ENCODE measurements at places on chromosomes 1 and 21.

DNA sequence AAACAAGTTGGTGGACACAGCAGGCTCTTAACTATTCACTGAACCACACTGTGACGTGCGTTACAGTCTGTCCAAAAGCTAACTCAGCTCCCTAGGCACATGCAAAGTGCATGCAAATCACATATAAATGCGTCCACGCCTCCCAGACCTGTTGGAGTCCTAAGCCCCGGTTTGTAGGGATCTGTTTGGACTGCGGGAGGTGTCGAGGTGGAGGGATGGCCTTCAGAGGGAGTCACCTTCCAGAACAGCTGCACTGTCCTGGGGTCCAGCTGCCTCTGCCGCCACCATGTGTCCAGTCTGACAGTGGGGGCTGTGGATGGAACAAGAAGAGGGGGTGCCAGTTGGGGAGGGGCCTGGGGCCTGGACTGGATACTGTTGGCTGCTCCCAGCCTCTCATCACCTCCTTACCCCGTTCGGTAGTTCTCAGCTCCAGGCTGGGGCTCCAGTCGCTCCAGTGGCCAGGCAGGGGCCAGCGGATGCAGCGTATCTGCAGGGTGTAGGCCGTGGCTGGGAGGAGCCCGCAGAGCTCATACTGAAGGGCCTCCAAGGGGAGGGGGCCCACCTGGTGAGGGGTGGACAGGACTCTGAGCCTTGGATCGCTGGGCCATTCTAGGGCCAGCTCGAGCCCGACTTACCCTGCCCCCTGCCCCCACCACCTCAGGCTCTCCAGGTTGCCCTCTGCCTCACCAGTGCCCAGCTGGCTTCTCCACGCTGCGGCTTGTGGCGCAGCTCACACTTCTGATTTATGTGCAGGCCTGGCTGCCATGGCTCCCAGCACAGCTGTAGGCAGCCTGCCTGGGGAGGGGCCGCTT is 7.9 kb upstream of the MRPS15 start:
- no peak for DNase-seq

- no peak for DNase-seq
Observed at GRCh38 chr21:42455754-42456440, 40.1 kb downstream of the RSPH1 start.

DNA sequence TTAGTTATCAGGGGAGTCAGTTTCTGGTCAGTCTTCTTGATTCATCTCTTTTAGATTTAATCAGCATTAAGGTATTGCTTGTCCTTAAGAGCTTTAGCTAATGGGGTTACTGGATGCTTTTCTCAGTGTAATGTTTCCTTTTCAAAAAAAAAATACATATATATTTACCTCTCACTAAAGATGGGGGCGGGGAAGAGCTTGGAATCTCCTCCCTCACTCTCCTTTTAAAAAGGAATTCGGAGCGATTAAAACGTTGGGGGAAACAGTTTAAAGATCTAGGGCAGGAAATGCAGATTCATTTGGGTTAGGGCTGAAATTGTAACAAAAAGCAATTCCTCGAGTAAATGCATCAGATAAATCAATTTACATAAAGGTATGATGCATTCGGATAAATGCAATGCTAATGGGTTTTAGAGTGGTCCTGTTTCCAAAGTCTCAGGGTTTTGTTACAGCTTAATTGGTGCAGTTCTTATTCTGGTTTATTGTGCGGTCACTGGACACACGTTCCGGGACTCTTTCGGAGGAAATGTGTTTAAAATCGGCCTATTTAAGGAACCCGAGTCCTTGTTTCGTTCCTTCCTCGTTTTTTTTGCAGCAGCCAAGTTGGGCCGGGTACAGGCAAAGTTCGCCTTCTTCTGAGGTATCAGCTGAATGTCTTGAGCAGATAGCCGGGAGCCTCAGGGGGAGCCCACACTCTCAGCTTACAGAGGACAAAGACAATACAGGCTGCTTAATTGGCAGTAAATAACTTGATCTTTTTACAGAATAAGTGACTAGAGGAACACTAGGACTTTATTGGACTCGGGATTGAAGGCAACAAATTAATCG is 1.6 kb downstream of the LMO4 start:
- no peak for DNase-seq

- DNase-seq, result no peak
Observed at GRCh38 chr1:174167265-174167803, 8.0 kb downstream of the RABGAP1L start.

DNA sequence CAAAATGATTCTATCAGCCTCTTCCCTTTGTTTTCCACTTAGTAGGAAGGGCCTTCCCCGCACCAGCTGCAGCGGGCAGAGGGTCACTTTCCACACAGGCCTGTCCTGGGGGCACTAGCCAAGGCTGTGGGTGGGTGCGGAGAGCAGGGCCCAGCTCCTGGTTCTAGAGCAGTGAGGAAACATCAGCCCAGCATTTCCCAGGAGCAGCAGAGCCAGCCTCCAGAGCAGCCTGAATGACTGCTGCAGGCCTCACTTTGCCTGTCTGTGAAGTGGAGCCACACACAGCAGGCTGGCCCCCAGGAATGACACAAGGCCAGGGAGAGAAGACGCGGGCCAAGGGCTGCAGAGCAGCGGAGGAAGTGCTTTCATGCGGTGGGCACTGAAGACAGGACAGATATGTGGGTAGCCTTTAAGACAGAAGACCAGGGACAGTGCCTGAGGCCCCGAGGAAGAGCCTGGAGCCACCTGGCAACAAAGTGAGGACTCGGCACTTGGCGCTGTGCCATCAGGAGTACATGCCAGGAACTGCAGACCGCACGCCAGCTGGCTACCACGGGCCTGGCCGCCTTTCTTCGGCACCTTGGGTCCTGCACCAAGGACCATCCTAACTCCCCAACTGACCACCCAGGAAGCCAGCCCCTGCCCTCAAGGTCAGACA is 42.0 kb downstream of the ACOT7 start:
- no peak for DNase-seq

DNA sequence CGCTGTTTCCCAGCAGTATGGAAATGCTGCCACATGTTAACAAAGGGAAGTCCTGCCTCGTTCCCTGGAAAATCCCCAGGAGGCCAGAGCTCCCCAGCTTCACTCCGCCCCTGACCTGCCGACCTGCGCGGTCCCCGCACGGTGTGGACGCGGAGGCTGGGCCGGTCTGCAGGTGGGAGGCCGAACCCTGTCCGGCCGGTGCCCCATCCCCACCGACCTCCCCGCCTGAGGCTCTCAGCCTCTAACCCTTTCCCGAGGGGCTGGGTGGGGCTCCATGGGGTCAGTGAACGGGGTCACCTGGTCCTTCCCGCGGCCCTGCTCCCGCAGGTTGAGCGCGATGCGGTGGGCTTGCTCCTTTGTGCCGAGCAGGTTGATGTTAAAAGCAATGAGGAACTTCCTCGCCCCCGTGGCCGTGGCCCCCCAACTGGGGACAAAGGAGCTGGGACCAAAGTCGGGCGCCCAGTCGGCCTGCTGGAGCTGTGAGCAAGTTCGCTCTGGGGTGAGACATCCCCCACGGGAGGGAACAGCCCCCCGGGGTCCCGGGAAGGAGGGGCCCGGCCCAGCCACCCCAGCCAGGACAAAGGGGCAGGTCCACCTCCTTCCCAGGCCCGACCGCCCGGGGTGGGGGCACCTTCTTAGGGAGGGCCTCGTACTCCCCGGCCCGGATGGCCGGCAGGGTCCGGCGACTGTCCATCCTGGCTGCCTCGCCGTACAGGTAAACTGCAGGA is 4.0 kb downstream of the FTCD start:
- no peak for DNase-seq

- no peak for DNase-seq
Observed at GRCh38 chr1:16971341-16972188, 8.9 kb downstream of the MFAP2 start.

- DNase-seq, result no peak
Observed at GRCh38 chr21:35275776-35276175, 226.7 kb upstream of the RUNX1 start.

DNA sequence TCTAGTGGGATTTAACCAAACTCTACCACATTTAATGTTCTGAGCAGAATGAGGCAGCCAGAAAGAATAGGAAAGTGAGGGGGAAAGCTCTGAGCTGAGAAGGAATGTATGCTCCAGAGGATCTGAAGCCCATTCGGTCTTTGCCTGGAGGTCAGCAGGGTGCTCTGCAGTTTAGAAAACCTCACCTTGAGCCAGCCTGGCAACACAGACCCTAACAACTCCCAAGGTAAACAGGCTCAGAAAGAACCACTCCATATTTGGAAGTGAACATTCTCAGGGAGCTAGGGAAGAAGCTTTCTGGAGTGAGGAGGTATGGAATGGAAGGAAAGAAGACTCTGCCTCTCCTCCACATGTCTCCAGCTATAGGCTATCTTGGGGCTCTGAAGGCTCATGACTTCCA is 398.8 kb downstream of the SEC16B start:
- DNase-seq, result no peak

DNA sequence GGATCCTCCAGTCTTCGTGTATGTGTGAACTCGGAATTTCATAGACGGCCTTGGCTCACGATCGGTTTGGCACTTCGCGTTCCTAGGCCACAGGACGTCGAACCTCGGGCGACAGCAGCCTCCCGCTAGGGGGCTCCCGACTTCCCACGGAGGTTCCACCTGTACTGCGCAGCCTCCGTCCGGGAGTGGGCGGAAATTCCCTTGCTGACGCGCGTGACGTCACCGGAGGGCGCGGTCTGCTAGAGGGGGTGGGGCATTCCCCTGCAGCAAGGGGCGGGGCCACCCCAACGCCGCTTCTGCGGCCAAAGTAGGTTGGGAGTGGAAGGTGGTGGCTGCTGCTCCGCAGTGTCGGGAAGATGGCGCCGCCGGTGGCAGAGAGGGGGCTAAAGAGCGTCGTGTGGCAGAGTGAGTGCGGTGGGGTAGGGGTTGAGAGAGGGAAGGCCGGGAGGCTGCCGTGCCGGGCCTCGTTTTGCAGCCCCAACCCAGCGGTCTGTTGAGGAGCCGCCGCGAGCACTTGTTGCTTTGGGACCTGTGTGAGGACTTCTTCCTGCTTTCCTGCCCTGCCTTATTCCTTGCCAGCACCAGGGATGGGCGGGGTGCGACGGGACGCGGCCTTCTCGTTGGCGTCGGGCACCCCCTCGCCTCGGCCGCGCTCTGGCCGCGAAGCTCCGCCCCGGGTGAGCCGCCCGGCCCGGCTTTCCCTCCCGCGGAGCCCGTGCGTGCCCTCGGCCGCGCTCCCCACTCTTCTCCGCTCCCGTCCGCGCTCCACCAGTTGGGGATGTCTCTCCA is at the start of gene STXBP3:
Gene STXBP3 (plus strand): TSS at position 293 of the 789 bp plus-strand sequence. CDS start 64 bp downstream, at position 357.
- peak; percentile 100 for DNase-seq

DNA sequence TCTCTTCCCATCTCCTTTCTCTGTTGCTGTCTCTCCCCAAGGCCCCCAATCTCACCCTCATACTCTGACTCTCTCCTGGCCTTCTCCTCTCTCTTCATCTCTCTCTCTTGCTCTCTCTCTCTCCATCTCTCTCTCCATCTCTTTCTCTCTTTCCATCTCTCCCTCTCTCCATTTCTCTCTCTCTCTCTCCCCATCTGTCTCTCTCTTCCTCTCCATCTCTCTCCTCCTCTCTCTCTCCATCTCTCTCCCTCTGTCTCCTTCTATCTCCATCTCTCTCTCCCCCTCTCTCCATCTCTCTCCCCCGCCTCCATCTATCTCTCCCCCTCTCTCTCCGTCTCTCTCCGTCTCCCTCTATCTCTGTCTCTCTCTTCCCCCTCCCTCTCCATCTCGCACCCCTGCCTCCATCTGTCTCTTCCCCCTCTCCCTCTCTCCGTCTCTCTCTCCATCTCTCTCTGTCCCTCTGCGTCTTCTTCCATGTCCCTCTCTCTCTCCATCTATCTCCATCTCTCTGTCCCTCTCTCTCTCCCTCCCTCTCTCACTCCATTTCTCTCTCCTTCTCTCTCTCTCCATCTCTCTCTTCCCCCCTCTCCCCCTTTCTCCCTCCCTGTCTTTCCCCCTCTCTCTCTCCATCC is 16.0 kb upstream of the EPHA8 start:
- no peak for DNase-seq

- no peak for DNase-seq
Observed at GRCh38 chr1:95766036-95766435, 532.0 kb downstream of the RWDD3 start.

GRCh38 chr1:234271243-234271606 is 102.0 kb upstream of the COA6 start:
- DNase-seq, result no peak

DNA sequence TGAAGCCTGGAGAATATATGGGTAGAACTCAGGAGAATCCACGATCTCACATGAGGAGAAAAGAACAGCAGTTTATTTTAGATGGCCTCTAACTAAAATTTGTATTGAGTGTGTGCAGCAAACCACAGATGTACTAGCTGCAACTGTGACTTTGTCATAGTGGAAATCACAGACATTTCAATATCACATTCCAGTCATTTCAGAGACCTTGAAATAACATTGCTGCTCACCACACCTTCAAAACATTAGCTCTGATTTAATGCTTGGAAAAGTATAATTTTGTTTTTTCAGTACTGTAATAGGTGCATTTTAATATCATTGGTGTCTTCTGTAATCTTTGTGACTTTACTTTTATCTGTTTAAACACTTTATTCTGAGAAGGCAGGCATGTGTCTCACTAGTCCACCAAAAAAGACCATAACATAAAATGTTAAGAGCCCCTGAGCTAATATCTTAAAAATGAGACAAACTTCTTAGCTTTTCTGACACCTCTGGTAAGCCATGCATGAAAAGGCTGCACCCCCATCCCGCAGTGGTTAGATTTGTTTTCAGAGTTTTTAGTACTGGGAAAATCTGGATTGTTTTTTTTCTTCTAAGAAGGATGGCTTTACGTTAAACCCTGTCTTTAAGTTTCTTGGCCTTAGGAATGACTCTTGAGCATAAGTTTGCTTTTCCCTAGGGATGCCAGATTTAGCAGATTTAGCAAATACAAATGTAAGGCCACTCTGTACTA is 30.1 kb downstream of the KCNJ15 start:
- no peak for DNase-seq

DNA sequence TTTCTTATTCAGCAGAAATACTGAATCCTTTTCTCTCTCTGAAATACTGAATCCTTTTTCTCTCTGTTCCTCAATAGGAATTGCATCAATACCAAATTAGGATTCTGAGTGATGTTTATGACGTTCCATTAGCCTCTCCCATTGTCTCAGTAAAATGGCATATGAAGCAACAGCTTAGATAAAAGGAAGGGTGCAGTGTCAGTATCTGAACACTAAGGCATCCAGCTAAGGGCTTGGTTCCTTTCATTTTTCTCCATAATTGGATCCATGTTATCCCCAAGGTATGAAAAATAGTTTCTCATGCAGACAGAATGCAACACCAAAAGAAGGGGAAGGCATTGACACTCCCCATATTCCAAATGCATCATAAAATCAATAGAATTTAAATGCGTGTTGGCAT is 61.5 kb upstream of the RAVER2 start:
- DNase-seq, result no peak

DNA sequence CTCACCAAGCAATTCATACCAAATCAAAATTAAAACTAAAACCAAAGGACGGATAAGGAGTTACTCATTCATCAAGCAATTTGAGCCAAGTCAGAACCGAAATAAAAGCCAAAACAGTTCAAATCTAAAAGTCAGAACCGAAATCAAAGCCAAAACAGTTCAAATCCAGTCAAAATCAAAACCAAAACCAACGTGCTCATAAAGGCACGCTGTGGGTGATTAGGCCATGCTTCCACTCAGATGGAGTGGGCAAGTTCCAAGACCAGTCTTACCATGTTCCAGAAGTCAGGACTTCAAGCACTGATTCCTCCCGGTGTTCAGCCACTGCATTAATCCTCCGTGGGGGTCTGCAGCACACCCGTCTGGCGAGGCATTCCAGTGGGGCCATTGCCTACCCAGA is 409.3 kb downstream of the TGFB2 start:
- no peak for DNase-seq
